GM13977 (cell line): ENCODE measurements at places on chromosomes 7 and 10.

GRCh38 chr7:25636871-25637283 is 408.6 kb upstream of the NPVF start:
- DNase-seq: no peak

GRCh38 chr7:1675036-1675671 is 5.1 kb downstream of the ELFN1 start:
- no peak for DNase-seq

DNA sequence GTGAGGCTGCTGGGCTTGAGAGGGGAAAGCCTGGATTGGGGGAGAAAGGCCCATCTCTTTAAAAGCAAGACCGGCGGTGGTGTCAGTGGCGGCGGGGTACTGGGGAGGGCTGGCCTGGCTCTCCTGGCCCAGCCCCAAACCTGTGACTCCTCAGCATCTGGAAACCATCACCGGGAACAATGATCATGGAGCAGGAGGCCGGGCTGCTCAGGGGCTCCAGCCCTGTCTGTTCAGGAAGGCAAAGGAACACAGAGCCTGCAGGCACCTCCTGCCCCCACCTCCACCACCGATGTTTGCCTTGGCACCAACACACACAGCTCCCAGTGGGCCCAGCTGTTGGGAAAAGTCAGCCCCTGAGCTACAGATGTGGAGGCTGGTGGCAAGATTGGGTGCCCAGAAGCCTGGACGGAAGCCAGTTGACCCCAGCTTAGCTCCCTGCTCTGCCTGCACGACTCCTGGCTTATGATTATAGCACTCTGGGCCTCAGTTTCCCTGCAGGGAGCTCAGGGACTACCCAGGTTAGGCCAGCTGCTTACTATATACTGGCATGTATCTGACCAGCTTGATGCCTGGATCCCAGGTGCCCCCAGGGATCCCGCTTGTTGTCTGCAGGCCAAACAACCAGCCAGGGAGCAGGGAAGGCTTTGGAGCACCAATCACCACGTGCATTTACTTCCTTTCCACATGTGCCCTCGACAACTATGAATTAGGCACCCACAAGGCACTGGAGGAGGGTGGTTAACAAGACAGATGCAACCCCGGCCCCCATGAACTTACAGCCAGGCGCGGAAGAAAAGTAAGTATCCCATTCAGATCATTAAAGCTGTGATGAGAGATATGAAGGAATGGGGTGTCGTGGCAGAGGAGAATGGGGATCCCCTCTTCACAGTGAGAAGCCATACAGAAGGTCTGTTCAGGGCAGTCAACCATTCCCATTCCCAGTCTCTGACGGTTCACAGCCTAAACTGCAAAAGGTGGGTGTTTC is 37.3 kb downstream of the ZCCHC24 start:
- no peak for DNase-seq

DNA sequence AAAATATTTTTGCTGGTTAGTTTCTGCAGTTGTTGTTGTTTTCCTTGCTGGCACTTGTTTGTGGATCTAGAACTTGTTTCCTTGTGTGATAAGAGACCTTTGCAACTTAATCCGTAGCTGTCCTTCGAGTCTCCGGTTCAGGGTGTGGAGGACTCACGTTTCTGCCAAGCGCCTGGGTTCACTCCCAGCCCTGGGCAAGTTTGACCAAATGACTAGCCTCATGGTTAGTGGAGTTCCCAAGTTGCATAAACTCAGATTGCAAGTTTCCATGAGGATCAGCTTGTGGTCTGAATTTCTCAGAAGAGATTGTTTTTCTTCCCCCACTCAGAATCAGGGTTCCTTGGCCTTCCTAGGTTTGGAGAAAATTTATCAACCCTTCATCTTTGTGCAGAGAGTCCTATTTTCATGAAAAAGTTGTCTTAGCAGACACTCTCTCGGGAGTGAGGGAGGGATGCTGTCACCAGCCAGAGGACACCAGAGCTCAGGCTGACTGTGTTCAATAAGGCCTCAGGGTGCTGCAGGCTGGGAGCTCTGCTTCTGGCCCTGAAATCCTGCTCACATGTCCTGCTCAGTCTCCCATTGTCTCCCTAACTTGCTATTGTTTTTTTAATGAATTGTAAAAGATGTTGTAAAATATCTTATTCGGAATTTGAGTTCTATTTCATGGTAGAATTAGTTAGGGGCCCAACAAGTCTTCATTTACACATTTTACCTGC is 377.7 kb upstream of the KLF6 start:
- DNase-seq: no peak

DNA sequence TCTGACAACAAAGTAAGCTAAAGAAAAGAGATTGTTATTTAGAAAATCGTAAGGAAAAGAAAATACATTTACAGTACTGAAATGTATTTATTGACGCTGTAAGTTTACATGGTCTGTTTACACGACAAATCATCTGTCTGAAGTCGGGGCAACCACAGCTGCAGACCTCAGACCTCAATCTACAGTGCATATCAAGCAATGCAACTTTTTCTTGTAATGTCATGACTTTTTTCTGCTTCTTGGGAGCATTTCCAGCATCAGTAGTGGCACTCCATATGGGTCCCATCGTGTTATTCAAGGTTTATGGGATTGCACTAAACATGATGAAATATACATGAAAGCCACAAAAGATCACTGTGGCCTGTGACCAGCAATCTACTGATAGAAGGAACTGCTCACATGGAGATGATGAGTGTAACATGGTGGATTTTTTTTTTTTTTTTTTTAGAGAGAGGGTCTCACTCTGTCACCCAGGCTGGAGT is 77.1 kb downstream of the MTPN start:
- no peak for DNase-seq

GRCh38 chr10:116403740-116404250 is 23.9 kb upstream of the PNLIPRP3 start:
- DNase-seq: no peak

DNA sequence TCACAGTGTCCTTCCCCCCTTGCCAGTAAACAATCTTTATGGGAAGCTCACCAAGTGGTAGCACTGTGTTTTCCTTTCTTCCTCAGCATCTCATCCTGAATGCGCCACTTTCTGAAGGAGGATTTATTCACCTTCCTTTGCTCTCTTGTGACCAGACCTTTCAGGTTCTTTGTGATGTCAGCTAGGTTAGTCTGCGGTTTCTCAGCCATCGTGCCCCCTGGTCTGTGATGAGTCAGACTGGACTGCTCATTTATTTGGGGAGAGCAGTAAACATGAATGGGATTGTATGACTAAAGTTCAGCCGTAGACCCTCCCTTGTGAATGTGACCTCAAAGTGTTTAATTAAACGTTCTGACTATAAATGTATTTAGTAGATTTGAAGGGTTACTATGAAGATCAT is 235.1 kb upstream of the CELF2 start:
- DNase-seq: no peak

DNA sequence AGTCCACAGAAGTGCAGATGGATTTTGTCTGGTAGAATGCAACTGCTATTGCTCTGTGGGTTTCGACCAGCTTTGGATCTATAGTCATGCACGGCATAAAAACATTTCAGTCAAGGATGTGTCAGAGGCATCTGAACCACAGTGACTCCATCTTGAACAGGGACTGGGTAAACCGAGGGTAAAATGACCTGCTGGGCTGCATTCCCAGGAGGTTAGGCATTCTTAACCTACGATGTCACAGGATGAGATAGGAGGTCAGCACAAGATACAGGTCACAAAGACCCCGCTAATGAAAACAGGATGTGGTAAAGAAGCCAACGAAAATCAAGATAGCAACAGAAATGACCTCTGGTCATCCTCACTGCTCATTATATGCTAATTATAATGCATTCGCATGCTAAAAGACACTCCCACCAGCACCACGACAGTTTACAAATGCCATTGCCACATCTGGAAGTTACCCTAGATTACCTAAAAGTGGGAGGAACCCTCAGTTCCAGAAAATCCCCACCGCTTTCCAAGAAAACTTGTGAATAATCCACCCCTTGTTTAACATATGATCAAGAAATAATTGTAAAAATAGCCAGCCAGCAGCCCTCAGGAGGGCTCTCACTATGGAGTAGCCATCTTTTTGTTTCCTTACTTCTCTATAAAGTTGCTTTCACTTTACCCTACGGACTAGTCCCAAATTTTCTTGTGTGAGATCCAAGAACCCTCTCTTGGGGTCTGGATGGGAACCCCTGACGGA is 50.7 kb upstream of the CPXM2 start:
- DNase-seq: no peak

DNA sequence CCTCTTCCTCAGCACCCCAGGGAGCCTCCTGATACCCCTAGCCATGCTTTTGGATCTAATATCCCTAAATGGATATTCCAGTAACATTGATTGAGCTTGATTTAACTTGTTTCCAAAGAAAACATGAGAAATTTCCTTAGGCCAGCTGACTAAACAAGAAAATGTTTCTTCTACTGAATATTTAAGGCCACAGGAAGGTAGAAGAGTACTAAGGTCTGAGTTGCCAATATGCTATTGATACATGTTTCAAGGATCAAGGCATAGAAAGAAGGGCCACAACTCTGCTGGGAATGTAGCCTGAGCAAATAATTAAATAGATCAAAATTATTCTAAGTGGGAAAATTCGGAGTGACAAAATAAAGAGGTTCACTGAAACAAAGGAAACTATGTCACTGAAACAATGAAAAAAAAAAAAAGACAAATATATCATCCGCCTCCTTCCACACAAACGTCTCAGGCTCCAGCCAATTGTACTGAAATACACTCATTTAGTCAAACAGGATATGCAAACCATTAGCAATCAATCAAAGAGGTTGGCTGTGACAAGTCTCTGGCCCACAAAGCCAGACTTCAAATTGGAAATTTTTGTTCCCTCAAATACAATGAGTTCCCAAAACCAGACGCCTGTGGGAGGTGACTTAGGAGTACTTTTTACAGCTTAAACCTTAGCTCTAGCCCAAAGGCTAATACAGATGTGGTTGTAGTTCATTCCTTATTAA is 396.2 kb downstream of the HTR7 start:
- DNase-seq: no peak

DNA sequence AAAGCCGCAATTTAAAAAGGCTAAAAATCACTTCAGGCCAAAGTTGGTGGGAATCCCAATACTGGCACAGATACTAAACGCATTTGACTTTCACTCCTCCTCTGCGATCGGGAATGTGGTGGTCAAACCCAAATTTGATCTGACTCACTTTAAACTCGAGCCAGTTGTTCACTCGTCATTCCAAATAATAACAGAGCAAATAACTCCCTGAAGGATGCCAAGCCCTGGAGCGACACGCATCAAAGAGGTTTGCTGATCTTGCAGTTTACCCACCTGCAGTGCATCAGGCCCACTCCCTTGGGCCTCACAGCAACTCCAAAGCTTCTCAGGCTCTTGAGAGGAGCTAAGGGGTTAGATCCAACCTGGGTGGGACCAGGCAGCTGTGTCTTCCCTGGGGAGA is 12.2 kb downstream of the PTN start:
- DNase-seq: no peak
